PC-3 (cell line): ENCODE measurements at places on chromosomes 5 and 9. TPM values are rescaled to one million over a fixed set of nuclear protein-coding genes. Genes with fewer than 3 reads are reported as not detected.

DNA sequence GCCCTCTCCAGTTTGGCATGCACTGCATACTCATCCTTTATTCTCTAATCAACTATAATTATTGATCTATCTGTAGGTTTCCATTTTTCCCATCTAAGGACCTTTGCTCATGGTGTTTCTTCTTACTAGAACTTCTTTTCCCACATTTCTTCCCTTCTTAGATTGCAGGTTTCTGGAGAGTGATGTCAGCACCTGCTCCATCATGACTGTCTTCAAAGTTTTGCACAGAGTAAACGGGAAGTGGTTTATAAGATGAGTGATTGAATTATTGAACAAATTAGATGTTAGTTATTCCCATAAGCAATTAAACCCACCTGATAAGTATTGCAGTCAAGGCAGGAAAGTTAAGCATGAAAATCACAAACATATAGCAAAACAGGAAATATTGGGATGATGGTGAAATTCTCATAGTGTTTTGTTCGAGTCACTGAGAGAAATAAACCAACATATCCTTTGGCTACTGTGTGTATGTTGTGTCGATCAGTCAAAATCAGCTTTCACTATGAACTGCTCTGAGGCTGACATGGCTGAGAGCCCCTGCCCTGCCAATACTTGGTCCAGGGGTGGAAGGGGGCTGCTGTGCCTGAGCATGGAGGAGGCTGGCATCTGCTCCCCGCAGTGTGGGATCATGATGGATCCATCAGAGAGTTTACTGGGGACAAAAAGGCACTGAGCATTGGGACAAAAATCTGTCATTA lies 45.5 kb upstream of the S1PR3 start:
- DNase-seq, result no peak

DNA sequence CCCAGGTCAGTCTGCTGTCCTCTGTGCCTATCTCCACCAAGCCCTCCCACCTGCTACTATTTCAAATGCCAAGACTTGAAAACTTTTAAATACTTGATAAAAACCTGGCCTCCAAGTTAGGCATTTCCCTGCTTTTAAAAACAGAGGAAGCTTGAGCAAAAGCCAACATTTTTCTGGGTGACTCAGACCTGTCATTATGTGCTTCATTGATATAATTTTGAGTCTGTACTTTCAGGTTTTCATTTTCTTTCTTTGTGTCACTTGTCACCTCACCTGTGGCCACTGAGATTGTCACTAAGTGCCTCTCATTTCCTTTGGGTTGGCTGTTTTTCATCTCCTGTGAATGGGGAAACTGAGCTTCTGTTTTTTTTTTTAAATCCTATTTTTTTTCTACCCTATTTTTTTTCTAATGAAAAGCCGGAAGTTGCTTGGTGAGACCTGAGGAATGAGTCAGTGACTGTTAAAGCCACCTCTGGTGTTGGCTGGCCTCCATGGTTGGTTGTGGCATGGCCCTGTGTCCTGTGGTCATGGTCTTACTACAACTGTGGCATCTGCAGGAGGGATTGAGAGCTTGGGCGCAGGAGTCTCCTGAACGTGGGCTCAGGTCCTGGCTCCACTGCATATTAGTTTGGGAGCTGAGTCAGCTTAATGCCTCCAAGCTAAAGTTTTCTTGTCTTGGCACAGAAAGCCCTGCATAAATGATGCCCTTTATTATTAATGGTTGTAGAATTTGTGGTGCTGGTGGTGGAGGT lies 56.7 kb downstream of the ARHGAP26 start:
- DNase-seq, result peak; percentile 88

CER1 gene
- not detected in 2 replicates for total RNA-seq

GRCh38 chr5:94702729-94703128 lies 84.3 kb downstream of the SLF1 start:
- DNase-seq, result no peak

DNA sequence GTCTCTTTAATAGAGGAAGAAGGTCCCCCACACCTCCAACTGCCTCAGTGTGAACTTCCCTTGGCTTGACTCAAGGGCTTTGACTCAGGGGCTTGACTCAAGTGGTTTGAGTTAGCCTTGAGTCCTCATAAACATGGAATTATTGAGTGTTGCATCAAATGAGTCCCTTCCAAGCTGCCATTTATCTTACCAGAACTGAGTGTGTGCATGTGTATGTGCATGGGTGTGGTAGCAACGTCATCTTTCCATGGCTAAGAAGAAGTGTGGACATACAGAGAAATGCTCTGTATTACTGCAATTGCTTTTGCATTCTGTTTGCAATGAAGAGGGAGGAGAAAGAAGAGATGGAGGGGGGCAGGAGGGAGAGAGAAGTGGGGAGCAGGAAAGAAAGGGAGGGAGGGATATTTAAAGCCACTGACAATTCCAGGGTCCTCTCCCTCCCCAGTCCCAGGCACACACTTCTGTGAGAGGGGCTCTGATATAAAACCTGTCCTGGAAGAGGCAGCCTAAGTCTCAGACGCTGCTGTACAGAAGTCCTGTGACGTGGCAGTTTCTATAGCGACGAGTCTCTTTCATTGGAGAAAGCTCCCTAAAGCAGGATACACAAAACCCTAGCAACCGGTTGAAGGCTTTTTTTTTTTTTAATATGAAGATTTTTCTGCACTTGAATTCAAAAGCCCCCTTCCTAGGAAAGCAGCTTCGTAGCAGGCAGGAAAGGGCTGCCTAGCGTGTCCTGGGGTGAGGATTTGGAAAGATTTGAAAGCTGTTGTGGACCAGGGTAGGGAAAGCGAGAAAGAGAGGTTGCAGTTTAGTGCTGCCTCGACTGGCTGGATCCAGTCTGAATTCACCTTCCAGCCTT lies 93.3 kb upstream of the MAP1B start:
- DNase-seq, result no peak

GRCh38 chr9:130634801-130635200 lies 29.6 kb upstream of the PRDM12 start:
- DNase-seq, result no peak

GRCh38 chr9:27663526-27663925 lies 90.2 kb upstream of the C9orf72 start:
- DNase-seq, result no peak

DNA sequence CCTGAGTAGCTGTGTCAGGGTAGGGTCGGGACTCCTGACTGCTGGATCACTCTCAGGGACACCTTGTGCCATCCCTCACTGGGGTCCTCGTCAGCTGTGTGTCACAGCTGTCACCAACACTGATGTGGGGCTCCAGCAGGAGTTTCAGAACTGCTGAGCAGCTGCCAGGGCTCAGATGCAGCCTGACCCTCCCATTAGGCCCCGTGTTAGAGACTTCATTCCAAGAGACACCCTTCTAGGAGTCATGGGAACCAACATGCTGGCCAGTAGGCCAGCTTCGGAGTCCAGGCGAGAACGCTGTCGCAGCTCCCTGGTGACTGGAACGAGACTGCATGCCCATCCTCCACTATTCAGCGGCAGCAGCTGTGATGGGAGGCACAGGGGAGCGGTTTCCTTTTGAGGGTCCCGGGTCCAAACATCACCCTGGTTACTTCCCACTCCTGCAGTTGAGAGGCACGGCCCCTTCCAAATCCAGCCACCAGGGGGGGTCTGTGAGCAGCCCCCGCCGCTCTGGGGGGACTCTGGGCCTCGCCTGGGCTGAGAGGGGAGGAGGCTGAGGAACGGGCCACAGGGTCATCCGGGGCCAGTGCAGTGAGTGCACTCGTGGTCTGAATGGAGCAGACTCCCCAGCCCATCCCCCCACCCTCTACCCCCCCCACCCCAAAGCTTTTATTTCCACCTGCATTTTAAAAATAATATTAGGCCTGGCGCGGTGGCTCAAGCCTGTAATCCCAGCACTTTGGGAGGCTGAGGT lies 12.6 kb upstream of the TCF7 start:
- peak; percentile 62 for DNase-seq
